Left ventricle myocardium superior (tissue), 1 donor: ENCODE measurements at places on chromosomes 13 and 19.

- no peak for DNase-seq
Observed at GRCh38 chr19:50460161-50460765, 16.0 kb upstream of the EMC10 start.

DNA sequence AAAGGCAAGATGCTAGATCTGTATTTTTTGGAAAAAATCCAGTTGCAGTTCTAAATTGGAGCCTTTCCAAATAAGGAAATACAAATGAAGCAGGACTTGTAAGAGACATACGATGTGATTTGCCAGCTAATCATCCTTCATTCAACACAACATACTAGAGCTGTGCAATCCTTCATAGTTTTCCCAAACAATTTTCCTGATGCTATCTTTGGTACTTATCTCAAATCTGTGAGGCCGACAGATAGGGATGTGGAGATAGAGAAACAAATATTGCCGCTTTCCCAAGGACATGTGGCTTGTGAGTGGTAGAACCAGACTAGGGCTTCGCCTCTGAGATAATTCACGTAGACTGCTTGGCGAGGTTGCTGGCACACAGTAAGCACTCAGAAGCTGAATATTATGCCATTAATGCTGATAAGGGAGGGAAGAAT lies 176.6 kb downstream of the LMO7 start:
- DNase-seq: no peak

DNA sequence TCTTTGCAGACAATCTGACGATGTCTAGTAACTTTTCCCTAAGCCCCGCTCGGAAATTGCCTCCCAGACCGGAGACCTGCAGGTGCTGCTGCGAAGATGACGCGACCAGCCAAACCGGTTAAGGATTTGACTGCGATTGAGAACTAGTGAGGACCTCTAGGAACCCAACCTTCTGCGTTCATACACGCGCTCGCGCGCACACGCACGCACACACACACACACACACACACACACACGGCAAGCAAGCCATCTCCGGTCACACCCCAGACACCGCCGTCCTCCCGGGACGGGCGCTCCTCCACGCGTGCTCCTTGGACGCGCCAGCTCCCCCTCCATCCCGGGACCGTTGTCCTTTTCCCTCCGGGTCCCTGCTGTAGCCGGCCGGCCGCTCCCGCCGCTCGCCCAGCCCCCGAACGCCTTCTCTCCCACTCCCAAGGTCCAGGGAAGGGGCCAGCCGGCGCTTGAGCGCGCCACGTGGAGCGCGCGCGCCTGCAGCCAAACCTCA lies 1.2 kb downstream of the TBC1D4 start:
- peak; percentile 71 for DNase-seq

DNA sequence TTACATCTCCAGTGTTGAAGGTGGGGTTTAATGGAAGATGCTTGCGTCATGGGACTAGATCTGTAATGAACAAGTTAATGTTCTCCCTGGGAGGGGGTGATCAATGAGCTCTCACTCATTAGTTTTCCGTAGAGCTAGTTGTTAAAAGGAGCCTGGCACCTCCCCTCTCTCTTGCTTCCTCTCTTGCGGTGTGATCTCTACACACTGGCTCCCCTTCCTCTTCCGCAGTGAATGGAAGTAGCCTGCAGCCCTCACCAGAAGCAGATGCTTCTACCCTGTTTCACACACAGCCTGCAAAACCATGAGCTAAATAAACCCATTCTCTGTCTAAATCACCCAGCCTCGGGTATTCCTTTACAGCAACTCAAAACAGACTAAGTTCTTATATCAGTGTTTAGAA lies 318.8 kb downstream of the SLITRK1 start:
- no peak for DNase-seq

DNA sequence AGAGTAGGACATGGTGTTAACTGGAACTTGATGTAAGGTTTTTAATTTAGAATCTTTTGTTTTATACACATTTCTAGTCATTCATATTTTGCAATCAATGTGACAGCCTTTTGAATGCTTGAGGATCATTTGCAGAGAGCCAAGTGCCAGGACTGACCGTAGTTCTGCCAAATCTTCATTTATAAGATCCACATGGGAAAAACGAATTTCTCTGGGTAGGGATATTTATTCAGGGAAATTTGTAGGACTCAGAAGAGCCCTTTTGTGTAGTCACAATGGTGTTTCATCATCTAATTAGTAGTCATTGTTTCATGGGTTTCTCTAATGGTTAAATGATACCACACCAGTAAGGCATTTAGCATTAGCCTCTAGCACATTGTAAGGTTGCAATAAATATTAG lies 161.1 kb downstream of the LMO7 start:
- DNase-seq: no peak

DNA sequence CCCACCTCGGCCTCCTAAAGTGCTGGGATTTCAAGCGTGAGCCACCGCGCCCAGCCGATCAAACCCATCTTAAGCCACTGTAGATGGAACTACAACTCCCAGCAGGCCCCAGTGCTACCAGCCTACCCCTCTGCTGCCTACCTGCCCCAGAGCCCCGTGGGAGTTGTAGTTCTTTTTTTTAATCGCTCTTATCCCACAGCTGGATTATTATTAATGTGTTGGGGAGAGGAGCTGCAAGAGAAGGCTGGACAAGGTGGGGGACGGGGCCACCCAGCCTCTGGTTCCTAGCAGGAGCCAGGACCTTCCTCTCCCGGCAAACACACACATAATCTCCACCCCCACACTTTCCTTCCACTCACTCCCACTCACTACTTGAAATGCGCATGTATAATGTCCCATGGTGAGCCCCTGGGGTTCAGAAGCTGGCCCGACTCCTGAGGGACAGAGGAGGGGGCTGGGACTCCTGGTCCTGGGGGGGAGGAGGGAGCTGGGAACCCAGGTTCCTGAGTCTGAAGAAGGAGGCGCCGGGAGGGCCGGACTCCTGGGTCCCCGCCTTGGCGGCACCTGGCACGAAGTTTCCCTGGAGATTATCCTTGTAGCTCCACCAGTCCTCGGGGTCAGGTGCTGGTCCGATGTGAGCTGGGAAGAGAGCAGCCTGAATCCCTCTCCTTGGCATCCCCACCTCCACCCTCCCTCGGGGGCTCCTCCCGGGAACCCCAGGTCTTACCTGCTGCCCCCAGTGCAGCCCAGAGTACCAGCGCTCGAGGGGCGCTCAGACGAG lies 958 bp downstream of the CA11 start:
- peak; percentile 77 for DNase-seq

DNA sequence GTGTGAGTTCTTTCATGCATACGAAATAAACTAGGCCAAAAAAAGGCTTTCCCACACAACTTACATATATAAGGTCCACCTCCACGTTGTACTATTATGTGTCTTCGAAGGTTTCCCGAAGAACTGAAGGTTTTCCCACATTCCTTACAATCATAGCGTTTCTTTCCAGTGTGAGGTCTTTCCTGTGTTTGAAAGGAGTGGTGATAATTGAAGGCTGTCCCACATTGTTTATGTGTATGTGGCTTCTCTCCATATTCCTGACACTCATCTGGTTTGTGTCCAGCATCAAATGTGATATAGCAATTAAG lies 14.6 kb downstream of the ZNF442 start:
- no peak for DNase-seq

- DNase-seq: peak; percentile 23
Observed at GRCh38 chr13:113087923-113088690, 17.5 kb upstream of the F7 start.

GRCh38 chr13:70253834-70254233 lies 145.6 kb upstream of the KLHL1 start:
- DNase-seq: no peak

DNA sequence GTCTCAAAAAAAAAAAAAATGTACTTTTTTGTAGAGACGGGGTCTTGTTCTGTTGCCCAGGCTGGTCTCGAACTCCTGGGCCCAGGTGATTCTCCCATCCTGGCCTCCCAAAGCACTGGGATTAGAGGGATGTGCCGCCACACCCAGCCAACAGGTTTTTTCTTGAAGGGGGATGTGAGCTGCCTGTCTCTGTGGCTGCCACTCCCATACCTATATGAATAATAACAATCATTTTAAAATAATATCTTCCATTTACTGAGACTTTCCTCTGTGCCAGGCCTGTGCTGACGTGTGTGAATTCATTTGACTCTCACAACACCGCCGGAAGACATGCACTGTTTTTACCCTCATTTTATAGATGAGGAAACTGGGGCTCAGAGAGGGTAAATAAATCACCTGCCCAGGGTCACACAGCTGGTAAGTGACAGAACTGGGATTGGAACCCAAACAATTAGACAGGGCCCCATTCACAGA lies 7.2 kb upstream of the BCL3 start:
- DNase-seq: no peak

- no peak for DNase-seq
Observed at GRCh38 chr19:50328224-50328872, 829 bp downstream of the KCNC3 start.

DNA sequence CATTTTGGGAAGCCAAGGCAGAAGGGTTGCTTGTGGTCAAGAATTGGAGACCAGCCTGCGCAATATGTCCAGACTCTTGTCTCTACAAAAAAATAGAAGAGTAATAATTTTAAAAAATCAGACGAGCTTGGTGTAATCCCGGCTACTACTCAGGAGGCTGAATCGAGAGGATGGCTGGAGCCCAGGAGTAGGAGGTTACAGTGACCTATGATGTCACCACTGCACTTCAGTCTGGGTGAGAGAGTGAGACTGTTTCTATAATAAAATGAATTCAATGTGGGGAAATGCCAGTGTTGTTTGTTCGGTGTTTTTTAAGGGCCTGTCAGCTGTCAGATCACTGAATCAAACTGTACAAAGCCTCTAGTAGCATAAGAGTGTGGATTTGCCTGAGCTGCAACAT lies 1.2 kb upstream of the FBXL3 start:
- no peak for DNase-seq

DNA sequence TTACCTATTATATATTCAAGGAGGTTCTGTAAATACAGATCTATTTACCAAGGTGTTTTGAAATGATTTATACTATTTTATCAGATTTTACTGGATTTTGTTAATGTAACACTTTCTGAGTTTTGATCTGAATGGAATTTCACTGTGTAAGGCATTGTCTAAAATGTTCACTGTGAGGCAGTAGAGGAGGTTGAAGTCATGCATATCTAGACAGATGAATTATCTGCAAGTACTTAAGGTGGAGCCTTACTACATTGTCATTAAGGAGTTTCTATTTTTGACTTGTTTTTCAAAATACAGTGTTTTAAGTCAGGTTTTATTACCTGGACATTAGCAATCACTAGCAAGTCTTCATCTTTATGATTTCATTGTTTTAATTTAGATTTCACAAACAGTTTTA lies 62.1 kb downstream of the TM9SF2 start:
- no peak for DNase-seq

DNA sequence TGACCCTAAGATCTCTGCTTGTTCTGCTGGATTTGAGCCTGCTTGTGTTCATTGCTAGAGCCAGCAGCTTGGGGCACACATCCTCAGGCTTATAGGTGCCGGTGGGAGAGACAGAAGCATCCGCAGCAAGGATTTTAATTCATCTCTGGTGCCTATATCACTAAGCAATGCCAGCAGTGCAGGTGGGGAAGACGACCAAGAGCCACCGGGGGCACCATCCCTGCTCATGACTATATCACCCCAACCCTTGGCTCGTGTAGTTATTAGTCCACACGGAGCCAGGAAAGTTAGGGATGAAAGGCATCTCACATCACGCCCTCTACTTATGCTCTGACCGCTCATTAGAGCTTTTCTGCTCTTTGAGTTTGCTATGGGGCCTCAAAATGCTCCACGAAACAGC lies 298.2 kb downstream of the DCLK1 start:
- no peak for DNase-seq

DNA sequence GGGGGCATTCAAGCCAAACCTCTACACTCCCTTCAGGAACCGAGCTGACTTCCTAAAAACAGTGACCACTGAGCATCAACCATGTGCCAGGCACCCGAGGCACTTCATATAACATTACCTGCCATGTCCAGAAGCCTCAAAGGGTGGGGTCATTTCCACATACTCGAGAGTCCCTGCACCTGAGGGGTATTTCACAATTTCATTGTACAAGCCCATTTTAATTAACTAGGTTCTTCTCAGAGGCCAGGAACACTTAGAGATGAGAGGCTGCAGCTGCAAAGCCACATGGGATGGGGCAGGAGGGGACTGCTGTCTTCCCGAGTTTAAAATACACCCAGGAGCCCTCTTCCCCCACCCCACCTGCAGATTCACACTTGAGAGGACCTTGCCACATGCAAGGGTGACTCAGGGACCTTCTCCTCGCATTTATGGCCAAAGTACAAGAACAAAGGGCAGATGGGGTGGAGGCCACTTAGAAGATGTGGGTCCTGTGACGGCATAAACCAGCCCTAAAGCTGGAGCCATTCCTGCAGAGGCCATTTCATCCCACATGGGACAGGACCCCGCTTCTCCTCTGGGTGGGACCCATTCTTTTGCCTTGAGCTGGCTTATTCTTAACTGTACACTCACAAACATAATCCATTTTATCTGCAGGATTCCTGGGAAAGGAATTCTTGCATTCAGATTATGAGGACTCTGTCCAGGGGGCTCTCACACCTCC lies 43.9 kb downstream of the RAB20 start:
- no peak for DNase-seq

- DNase-seq: no peak
Observed at GRCh38 chr13:101576977-101577376, 124.5 kb downstream of the ITGBL1 start.

DNA sequence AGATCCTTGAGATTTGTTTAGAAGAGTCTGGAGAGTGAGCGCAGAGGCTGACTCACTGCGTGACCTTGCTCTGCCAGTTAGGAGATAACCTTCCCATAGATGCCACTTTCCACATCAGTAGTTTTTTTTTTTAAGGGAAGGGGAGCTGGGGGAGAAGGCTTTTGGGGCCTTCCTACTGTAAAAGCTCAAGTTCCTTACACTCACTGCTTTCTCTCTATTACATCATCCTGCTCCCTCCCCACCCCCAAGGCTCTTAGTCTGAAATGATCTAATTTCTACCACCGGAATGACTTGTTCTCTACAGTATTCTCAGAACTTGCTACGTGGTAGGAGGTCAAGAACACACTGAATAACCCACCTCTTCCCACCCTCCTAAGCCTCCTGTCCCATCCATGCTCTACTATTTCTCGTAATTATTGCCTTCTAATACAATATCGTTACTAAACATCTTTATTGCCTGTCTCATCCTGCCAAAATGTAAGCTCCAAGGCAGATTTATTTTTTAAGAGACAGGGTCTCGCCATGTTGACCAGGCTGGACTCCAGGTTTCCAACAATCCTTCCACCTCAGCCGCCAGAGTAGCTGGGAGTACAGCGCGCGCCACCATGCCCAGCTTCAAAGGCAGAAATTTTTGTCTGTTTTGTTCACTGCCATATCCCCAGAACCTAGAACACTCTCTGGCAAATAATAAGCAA lies 1.2 kb downstream of the LONP1 start:
- DNase-seq: no peak

DNA sequence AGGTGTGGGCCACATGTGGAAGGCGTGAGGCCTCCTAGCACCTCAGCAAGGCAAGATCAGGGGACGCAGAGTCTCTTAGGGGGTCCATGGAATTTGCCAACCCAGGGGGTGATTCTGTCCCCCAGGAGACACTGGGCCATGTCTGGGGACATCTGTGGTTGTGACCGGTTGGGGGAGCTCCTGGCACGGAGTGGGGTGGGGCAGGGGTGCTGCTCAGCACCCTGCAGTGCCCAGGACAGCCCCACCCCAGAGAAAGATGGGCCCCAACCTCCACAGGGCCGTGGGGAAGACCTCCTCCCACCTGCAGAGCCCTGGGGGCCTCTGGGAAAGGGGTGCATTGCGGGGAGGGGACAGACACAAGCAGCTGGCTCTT lies 4.0 kb downstream of the MKNK2 start:
- no peak for DNase-seq

GRCh38 chr19:39362682-39363657 lies 20.7 kb downstream of the SAMD4B start:
- no peak for DNase-seq
